ENCODE measurements at places on chromosomes 13 and 19.
A peak's percentile ranks its signal among the peaks of the same experiment; 100 is the strongest.

DNA sequence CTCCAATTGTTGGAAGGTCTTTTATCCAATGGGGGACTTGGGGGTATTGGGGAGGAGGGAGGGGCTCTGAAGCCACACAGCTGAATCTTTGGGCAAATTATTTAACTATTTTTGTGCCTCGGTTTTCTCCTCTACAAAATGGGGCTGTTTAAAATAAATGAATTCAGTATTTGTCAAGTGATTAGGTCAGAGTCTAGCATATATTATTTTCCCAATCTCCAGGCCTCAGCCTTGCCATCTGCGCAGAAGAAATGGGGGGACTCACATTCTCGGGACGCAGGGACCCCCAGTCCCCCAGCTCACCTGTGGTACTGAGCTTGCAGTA lies 1.5 kb downstream of the TLE5 start:
- DNase-seq: no peak

DNA sequence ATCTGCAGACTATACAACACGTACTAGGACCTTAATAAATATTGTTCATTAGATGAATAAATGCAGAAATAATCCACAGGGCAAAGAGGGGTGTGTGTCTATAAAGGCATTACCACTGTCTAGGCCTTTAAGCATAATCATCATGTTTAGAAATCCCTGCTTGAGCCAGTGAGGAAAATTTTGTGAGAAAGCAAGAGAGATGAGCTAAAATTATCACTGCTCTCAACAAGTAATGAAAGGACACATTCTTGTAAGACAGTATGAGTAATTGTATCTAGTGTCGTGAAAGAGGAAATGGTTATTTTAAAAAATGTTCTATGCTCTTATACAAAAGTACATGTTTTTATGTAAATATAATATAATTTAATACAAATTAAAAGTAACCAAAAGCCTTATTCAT lies 1699.4 kb downstream of the PCDH9 start:
- DNase-seq: peak; percentile 3

- peak; percentile 45 for DNase-seq
Measured at GRCh38 chr19:34432797-34433196, 4.6 kb downstream of the UBA2 start.

GRCh38 chr13:90883592-90883991 lies 463.9 kb upstream of the MIR17HG start:
- DNase-seq: no peak

- DNase-seq: peak; percentile 36
Measured at GRCh38 chr13:72151241-72151640, 284.2 kb upstream of the DACH1 start.

DNA sequence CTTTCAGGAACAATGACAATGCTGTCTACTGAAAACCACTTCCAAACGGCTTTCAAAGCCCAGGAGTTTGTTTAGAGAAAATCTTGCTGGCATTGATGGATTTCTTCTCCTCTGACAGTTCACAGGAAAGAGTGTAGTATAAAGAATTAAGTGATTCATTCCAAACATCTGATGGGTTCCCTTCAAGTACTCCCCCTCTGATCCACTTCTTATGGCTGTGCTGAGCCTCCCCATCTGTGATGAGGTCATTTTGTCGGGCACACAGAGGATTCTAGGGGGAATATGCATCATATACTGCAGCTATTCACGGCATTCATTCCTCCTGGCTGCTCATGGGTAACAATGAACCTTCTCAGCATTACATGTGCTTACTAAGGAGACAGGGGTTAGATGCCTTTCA lies 107.9 kb downstream of the RGCC start:
- peak; percentile 87 for DNase-seq

GRCh38 chr13:23534090-23534489 lies 36.1 kb upstream of the TNFRSF19 start:
- DNase-seq: no peak

DNA sequence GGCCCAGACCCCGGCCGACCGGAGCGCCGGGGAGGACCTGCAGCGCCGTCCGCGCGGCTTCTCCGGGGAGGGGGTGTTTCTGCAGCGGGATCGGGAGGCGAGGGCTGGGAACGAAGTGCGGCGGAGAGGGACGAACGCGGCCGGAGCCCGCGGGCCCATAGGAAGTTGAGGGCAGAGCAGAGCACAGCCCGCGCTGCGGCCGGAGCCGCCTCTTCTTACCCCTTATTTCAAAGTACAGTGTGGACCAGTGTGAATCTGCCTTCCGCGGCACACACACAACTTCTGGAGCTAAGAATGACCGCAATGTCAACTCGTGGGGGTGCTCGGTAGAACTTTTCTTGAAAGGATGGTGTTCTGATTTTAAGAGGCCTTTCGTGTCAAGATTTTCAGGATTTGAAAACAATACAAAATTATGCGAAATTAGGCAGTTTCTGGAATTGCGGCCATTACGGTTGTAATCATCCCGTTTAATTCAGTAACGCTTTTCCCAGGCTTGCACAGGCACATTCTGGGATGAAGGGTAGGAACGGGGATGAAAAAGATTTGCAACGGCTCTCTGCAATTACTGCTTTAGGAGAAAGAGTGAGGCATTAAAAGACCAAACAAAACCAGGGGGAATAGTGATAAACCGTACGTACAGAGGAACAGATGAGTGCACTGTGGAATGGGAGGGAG lies 821 bp downstream of the TDRD3 start:
- peak; percentile 73 for DNase-seq

- peak; percentile 80 for DNase-seq
Measured at GRCh38 chr13:76882431-76882830, 3.8 kb downstream of the KCTD12 start.

DNA sequence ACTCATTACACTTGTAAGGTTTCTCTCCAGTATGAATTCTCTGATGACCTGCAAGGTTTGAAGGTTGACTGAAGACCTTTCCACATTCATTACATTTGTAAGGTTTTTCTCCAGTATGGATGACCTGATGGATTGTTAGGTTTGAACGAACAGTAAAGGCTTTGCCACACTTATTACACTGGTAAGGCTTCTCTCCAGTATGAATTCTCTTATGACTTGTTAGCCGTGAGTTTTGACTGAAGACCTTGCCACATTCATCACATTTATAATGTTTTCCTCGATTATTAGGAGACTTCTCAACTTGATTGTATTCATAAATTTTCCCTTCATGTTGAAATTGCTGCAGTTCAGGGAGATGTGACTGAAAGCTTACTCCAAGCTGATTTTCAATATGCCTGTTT lies 6.8 kb upstream of the ZNF347 start:
- no peak for DNase-seq

DNA sequence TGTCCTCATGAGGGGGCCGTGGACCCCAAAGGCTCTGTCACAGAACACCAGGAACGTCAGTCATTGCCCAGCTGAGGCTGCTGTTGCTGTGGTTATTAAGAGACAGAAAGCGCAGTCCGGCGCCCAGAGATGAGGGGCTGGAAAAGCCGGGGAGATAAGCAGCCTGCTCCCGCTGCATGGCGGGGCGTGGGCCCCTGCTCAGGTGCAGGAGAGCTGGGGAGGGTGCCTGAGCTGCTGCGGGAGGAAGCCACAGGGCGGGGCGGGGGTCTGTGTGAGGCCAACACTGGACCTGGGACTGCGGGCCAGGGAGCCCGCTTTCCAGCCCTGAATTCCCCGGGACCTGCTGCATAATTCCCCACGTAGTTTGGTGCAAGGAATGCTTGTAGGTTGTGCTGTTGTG lies 11.3 kb downstream of the SOX1 start:
- DNase-seq: no peak

DNA sequence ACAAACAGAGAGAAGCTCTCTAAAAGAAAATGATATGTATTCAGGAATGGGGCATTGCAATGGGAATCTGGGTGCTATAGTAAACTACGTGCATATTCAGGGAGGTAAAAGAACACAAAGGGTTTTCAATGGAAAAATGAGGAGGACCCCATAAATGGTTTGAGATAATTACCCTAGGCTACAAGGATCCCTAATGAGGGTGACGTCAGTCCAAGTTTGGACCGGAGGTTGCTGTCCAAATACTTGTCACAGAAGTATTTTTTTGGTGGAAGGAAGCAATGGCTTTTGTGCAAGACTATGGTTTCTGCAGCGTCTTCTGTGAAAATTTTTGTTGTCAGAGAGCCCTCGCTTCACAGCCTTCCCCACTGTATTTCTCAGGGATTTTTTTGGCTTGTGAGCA lies 995 bp upstream of the CEACAM18 start:
- no peak for DNase-seq

DNA sequence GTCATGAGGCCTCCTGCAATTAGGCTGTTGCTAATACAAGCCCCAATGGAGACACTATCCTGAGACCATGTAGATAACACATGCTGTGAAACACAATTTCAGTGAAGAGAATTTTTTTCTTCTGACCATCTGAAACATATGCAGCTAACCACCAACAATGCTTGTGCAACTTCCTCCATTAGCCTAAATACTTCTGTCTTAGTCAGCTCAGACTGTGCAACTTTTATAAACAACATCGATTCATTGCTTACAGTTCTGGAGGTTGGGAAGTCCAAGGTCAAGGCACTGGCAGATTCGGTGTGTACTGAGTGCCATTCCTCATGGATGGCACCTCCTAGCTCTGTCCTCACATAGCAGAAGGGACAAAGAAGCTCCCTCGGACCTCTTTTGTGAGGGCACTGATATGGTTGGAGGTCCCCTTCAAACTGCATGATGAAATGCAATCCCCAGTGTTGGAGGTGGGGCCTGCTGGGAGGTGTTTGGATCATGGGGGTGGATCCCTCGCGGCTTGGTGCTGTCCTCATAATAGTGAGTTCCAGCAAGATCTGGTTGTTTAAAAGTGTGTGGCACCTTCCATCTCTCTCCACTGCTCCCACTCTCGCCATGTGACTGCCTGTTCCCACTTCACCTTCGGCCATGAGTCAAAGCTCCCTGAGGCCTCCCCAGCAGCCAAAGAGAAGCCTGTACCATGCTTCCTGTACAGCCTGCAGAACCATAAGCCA lies 27.7 kb downstream of the STK24 start:
- peak; percentile 99 for DNase-seq

- no peak for DNase-seq
Measured at GRCh38 chr19:9700229-9700981, 25.5 kb upstream of the ZNF562 start.

GRCh38 chr19:48637449-48637947 lies 319 bp upstream of the DBP start:
- peak; percentile 99 for DNase-seq

DNA sequence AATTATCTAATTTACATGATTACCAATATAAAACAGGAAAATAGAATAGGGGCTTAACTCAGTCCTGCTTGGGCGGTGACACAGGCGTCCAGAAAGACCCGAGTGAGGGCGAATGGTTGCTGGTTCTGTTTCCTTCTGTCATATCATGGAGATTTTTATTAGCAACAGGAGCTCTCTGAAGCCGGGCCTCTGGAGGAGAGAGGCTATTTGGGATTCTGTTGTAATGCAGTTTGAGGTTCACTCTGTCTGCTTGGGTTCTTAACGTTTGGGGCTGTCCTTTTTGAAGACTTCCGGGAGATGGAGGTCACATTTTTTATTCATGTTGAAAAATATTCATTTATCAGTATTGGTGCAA lies 115.7 kb upstream of the ZNF536 start:
- DNase-seq: no peak

DNA sequence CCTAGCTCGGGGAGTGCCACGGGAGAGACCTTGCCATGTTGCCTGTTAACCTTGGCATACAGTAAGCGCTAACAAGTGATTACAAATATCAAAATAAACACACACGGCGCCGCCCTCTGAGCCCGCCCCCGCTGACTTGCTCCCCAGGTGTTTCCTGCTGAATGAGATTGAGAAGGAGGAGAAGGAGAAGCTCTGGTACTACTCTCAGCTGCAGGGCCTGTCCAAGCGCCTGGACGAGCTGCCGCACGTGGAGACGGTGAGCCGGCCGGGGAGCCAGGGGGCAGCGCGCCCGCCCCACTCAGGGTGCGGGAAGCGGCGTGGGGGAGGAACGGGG lies 5.0 kb downstream of the APC2 start:
- DNase-seq: no peak

DNA sequence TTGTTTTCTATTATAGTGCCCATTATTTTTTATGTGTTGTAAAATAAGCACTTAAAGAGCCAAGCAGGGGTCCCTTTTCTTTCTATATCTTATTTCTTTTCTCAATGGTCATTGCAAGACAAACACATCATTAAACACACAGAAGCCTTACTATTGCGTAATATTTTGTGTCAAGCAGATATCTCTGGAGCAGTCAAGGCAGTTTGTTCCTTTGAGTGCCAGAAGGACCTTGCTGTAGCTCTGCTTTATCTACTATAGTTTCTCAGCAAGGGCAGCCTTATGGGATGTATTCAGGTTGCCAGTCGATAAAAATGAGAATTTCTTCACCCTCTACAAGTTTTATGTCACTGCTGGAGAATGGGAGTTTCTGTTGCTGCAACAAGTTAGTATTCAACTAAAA lies 319.3 kb downstream of the TDRD3 start:
- DNase-seq: no peak

- no peak for DNase-seq
Measured at GRCh38 chr19:22623841-22624221, 10.3 kb upstream of the ZNF492 start.

- DNase-seq: no peak
Measured at GRCh38 chr19:3931041-3931440, 1.8 kb upstream of the NMRK2 start.

DNA sequence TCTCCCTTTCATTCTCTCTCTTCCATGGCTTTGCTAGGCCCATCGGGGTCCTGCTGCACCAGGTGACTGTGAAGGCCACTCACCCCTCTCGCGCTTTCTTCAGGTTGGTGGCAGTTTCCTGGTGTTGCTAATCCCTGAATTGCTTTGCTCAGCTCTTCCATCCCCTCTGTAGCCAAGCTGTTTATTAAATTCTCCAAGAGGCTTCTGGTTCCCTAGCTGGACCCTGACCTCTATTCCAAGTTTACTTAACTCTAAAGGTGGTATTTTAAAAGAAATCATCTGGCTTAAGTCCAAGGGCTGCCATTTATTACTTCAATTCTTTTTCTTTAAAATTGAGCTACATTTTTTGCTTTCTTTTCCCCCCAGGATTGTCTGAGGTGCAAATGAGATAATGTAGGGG lies 32.7 kb upstream of the MICU2 start:
- DNase-seq: no peak

GRCh38 chr13:57634839-57635165 lies 3.3 kb downstream of the PCDH17 start:
- DNase-seq: no peak

GRCh38 chr13:43629691-43630480 lies 156.9 kb downstream of the ENOX1 start:
- DNase-seq: peak; percentile 90

- peak; percentile 78 for DNase-seq
Measured at GRCh38 chr19:49570138-49570856, 10.1 kb downstream of the NOSIP start.

- DNase-seq: no peak
Measured at GRCh38 chr19:47280183-47280797, 5.6 kb downstream of the INAFM1 start.

- peak; percentile 92 for DNase-seq
Measured at GRCh38 chr13:50401049-50401505, 385.8 kb downstream of the KCNRG start.

DNA sequence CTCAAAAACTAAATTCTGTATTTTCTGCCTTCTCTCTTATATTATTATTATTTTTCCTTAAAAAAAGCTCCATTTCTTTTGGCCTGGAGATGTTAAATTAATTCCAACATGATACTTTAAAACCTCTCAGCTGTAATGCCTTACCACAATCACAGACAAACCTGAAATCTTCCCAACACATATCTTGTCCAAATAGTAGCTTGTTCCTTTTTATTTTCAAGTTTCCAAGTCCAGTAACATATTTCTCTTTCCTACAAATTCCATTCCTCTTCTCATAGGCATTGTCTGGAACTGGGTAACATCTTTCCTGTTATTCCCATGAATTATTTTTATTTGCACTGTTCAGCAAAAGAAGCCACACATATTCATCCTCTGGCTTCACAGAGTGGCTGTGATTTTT lies 137.0 kb downstream of the SLITRK6 start:
- DNase-seq: no peak

- no peak for DNase-seq
Measured at GRCh38 chr13:21938168-21938567, 267.3 kb downstream of the FGF9 start.
